ENCODE measurements at places on chromosomes 4 and X.

DNA sequence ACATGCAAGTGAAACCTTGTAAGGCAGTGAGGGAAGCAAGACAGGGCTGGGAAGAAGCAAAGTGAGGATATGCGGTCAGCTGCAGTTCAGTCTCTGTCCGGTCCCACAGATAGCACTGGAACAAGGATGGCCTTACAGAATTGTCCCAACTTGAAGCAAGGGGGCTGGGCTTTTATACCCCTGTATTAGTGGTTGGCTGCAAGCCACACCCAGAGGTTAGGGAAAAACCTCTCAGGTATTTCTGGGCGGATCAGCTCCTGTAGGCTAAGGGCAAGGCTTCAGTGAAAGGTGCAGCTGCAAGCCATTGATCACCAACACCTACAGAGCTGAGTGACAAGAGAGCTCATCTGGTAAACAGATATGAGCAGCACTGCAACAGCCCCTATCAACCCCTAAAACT is 89.0 kb downstream of the KDR start:
- DNase-seq, result no peak

DNA sequence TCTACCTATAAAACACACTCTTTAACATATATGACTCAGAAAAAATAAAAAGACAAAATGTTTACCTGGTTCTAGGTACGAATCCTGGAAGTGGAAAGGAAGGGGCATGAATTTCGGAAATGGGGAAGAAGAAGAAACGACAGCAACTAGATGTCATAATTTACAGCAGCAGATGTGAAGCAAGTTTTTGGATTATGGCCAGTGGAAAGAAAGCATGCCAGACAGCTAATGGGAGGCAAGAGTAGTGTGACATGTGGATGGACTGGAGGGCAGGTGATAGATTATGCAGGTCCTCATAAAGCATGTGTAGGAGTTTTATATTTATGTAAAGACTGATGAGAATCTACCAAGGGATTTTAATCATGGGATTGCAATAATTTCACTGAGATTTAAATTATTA is 279.0 kb upstream of the TACR3 start:
- DNase-seq, result no peak

DNA sequence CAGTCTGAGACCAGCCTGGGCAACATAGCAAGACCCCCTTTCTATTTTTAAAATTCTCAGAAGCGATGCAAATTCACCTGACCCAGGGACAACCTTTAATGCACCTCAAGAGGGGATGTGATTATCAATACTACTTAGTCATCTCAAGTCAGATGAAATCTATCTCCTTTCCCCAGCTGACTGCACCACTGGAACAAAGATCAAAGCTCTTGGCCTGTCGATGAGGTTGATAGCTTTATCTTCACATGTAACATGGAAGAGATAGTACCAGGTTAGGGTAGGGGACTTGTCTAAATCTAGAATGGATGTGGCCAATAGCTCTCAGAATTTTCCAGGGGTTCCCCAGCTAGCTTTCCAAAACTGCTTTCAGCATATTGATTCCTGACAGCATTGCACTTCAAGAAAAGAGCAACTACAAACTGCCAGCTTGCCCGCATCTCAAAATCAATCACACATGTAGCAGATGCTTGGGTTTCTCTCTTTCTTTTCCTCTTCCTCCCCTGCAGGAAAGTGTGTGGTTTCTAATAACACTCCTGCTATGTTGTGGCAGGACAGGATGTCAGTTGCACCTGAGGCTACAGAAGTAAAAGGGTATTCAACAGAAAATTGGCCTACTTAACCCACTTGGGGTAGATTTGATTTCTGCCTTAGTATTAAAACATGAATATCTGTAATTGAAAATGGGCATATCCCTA is 12.2 kb upstream of the TMEM164 start:
- no peak for DNase-seq

DNA sequence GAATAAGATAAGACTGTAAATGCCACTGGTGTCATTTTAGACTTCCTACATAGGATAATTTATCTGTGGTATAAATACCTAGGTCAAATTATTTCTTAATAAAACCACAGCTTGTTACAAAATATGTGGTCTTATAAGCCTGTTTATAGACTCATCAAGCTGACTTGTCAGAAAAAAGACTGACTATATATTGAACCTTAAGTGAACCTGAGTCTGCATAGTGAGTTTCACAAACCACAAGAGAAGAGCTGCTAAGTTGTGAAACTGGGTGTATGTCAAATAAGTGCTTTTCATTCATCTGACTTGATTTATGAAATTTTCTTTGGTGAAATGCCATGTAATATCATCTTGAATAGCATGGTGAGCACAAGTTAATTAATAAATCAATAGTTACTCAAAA is 48.4 kb upstream of the TMPRSS11A start:
- DNase-seq, result no peak
